ENCODE measurements at places on chromosomes 13 and 19. TPM values are rescaled to one million over a fixed set of nuclear protein-coding genes. Genes with fewer than 3 reads are reported as not detected.

DNA sequence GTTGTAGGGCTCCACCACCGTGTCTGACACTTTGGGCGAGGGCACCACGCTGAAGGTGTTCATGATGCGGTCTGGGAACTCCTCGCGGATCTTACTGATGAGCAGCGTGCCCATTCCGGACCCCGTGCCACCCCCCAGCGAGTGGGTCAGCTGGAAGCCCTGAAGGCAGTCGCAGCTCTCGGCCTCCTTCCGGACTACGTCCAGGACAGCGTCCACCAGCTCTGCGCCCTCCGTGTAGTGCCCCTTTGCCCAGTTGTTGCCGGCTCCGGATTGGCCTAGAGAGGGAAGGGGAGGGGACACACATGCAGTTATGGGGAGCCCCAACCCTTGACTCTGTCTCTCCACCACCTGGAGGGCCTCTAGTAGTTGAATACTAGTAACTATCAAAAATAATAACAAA lies 6.2 kb downstream of the TUBB4A start:
- no peak for DNase-seq

- no peak for DNase-seq
These were observed 11.3 kb downstream of the NACC1 start for GRCh38 chr19:13129384-13129783.

DNA sequence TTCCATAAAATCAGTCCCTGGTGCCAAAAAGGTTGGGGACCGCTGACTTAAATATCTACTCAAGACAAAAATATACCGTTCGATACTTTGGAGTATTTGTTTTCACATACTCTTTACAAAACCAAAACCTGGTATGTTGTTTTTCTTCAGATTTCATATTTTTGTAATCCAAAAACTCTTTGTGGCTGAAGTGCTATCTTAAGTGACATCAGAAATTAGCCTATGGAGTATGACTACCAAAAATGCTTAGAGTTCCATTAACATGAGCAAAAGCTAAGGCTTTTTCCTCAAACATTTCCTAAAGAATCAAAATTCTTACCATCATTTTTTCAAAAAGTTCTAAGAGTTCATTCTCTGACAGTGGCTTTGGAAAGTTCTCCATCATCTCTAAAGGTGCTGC lies 52.0 kb downstream of the DIAPH3 start:
- DNase-seq, result no peak

DNA sequence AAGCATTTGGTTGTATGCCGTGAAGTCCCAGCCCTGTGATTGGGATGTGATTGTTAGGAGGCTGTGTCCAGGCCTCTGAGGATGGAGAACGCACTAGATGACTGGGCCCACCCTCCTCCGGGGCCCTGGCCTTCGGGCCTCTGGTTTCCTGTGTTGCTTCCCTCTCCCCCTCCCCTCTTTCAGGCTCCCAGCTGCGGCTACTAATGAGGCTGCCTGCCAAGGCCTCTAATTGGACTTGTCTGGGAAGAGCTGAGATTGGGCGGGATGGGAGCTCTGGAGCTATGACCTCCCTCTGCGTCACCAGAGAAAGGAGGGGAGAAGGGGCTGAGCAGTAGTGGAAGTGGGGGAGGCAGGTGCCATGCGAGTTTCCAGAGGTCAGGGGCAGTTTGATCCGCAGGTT lies 9.9 kb downstream of the PTH2 start:
- DNase-seq, result peak; percentile 20

PEAK3 gene
- total RNA-seq, result not detected

- DNase-seq, result no peak
These were observed 3.1 kb upstream of the LYPD3 start for GRCh38 chr19:43468354-43469159.

CTXN1 gene
- 0.63 TPM for total RNA-seq

GRCh38 chr13:33721724-33722123 lies 96.2 kb upstream of the RFC3 start:
- DNase-seq, result no peak

DNA sequence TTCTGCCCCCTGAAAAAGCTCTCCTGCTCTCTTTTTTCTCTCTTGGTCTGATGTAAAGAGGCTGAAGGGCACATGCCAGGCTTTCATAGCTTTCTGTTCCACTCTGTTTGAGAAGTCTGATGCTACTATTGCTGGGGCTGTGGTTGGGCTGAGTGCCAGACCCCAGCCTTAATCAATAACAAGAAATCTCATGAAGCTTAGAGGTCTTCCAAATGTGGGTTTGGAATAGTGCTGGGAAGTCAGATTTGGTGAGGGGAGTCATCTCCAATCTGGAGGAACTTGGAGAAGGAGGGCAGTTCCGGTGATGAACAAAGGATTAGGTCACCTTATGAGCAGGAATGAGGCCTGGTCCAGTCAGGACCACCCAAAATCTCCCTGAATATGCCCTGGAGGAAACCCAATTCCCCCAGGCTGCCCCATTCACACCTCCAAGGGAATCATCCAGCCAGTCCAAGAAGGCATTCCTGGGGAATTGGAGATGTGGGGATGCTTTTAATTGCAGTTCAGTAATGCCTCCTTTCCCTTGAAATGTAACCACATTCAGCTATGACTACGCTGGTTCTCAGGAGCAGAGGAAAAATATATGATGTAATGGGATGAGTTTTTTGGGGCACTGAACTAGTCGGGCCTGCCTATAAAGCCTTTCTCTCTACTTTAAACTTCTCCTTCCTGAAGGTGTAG lies 102.0 kb downstream of the STARD13 start:
- DNase-seq, result no peak

GRCh38 chr19:8451885-8452284 lies 7.1 kb downstream of the HNRNPM start:
- DNase-seq, result no peak

DNA sequence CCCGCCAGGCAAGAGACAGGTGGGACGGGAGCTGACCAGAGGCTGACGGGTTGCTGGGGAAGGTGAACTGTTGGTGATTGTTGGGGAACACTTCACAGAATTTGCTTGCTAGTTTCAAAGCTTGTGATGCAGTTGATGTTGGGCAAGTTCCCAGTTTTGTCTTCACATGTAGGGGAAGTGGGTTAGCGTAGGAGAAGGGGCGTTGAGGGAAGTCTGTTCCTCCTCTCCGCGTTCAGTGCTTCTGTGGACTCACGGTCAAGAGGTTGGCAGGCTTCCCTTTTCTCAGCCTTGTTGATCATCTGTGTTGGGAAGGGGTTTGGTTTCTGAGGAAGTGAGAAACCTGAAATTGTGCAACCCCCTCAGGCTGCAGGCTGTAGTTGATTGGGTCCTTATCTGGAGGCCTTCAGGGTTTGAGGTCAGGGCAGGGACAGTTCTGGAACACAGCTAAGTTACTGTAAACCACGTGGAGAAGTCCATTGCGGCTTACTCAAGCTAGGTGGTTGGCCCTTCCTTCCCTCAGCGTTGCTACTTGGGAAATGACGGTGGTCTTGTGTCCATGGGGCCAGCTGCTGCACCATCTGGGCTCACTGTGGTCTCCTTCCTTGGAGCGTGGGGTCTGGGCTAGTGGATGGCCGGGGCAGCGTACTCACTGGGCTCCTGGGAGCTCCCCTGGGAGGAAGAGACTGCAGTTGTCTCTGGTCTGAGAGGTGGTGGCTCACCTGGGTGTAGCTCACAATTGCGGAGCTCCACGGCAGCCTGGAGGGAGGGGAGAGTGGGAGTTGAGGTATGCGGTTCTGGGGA lies 7.5 kb downstream of the RPS9 start:
- no peak for DNase-seq

DNA sequence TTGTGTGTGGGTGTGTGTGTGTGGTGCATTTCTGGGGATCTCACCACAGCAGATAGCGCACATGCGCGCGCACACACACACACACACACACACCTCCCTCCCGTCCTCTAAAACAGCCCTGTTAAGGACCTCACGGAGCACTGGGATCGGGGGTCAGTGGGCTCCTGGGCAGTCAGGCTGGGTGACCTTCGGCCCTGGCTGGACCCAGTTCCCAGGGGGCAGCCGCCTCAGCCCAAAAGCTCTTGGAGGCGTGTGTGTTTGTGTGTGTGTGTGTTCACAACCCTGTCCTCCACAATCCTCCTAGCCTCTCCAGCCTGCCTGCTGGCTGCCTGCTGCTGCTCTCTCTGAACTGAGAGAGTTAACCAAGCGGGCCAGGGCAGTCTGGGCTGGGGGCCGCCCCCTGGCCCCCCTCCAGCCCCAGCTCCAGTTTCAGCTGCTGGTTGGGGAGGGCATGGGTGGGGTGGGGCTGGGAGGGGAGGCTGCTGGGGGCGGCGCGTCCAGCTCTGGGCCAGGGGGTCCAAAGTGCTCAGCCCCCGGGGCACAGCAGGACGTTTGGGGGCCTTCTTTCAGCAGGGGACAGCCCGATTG lies at the start of gene FXYD1:
TSS of gene FXYD1 (plus strand) at position 520 of the 588 bp plus-strand sequence. CDS start 1,256 bp downstream, outside the sequence.
- DNase-seq, result no peak

ADGRE2 gene
- 0.90 TPM for total RNA-seq

- no peak for DNase-seq
These were observed 9.3 kb downstream of the MPND start for GRCh38 chr19:4352701-4353121.

F7 gene
- 0.63 TPM for total RNA-seq

GRCh38 chr19:44585371-44586133 lies 27.8 kb upstream of the IGSF23 start:
- DNase-seq, result no peak

GRCh38 chr13:73428706-73429105 lies 369.9 kb downstream of the KLF5 start:
- no peak for DNase-seq

DNA sequence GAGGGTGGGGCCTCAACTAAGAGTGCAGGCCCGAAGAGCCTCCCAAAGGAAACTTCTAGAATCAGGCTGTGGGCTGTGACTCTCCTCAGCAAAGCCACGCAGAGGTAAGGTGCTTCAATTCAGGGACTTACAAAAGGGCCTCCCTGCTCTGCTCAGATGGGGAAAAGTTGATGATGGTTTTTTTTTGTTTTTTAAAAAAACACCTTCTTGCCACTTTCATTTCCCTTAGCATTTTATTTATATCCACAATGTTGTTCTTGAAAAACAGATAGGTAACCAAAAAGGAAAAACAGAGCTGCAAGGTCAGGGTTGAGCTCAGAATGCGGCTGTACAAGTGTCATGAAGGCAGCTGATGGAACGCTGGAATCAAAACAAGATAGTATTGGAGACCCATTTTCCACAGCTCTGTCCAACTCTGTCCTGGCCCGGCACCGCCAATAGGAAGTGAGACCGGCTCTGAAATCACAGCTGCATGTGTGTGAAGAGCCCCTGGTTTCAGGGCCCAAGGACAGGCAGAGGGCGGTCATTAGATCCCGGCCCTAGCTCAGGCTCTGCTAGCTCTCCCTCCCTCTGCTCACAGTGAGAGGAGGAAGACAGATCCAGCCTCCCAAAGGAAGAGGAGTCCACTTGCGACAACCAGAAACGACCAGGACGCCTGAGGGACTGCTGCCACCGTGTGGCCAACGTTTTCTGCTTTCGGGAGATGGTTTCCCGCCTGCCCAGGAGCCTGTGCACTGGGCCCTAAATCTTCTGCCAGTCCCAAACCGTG lies 58.3 kb downstream of the KLF2 start:
- DNase-seq, result peak; percentile 64

DNA sequence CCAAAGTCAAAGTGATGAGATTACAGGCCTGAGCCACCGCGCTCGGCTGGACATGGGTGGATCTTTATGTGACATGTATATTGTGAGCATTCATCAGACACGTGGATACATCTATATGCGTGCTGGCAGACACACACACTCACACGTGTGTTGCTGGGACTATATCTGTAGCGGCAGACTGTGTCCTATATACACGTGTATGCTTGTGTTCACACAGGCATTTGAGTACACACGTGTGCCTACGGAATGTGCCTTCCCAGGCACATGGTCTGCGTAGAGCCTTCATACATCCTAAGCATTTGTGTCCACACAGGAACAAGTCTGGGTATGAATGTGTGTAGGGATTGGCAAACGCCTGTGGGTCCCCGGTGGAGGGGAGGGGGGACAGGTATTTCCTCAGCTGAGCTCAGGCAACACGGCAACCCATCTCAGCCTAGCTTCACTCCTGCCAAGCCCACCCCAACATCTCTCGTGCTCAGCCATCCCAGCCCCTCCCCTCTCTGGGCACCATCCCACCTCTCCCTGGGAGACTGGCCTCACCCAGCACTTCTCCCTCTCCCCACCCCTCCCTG lies 2.6 kb downstream of the UNC13A start:
- DNase-seq, result no peak

IZUMO1 gene
- not detected for total RNA-seq

MYO1F gene
- total RNA-seq, result 7.5 TPM

HSD17B14 gene
- total RNA-seq, result 3.4 TPM

NLRP13 gene
- not detected for total RNA-seq

DNA sequence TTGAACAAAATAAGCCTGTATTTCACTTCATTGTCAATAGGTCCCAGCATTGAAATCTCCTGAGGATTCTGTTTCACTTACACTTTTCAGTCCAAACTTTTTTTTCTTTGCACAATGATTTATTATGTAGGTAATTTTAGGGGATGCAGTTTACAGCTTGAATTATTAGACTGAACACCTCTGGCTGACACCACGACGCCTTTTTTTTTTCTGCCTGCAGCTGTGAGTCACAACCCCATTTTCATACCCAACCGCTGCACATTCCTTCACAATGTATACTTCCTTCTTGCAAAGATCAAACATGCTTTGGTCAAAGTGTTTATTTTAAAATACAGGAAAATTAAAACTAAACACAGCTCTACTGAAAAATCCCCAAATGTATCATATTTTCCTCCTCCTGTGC lies 11.4 kb downstream of the ZIC2 start:
- DNase-seq, result no peak

Measured in urinary bladder (tissue), 4 donors.